ENCODE measurements at places on chromosomes 12 and 14.

DNA sequence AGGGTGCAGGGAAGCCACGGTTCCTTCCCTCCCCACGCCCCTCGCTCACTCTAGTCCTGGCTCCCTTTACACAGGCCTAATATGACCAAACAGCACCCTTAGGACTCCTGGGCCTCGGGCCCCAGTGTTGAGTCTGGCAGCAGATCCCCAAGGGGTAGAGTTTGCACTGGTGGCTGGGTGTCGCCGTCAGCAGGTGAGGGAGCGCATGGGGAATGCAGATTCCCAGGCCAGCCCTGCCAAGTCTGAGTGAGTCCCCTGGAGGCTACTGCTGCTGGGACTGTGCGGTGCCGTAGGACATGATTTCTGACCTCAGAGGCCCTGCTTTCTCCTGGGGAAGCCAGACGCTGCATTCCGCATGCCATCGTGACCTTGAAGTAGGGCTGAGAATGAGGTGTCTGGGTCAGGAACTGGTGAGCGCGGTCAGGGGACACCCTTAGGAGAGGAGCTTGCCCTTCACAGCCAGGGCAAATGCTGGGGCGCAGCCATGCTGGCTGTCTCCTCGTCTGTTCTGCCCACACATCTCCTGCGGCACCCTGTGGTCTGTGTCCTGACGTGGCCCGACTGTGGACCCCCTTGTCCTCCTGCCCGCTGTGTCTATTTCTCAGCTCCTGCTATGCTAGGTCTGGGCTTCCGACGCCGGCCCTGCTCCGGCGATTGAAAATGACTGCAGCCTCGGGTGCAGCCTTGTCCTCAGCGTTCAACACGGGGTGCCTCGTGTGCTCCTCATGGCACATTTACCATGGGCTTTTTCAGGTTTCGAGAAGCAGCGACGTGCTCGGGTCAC, 37.6 kb upstream of the PRMT8 start:
- DNase-seq, result no peak

DNA sequence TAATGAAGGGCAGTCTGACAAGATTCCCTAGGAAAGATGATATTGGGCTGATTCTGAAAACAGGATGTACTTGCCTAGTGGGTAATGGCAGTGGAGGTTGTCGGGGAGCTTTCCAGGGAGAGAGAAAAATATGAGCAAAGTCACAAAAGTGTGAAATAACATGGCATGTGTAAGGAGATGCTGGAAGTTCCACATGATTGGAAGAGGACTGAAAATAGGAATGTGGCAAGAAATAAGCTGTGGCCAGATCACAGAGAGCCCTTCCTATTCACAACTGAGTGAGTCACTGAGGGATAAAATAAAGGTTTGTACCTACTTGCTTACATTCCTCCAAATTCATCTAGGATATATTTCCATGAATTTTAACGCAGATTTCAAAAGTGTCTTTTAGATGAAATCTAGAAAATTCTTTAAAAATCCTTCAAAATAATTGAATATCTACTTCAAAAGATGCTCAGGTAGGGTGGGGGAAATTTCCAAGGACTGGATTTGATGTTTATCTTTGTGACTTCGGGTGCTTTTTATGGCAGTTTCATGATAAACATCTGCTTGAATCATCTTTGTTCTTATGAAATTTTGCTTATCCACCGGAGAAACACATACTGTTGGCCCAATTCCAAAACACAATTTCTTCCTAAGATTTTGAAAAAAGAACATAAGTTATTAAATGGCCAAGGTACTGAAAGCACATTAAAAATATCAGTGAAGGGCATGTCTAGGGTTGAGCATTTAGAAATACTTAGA, 36.3 kb upstream of the SLC2A13 start:
- DNase-seq, result no peak

DNA sequence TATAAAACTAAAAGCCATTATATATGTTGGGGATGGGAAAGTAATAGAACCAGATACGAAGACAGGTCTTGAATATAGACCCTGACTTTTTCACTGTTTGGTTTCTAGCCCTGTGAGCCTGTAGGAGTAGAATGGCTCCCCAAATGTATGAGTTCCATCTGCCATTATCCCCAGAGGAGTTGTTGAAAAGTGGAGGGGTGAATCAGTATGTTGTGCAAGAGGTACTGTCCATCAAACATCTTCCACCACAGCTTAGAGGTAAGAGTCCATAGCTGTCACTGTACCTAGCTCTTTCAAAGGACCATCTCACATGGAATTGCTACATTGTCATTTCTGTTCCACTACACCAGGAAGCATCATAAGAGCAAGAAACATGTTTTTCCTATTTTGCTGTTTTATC, 1.1 kb downstream of the NCAPD2 start:
- no peak for DNase-seq

GRCh38 chr12:54941659-54942058, 42.9 kb downstream of the TESPA1 start:
- no peak for DNase-seq

DNA sequence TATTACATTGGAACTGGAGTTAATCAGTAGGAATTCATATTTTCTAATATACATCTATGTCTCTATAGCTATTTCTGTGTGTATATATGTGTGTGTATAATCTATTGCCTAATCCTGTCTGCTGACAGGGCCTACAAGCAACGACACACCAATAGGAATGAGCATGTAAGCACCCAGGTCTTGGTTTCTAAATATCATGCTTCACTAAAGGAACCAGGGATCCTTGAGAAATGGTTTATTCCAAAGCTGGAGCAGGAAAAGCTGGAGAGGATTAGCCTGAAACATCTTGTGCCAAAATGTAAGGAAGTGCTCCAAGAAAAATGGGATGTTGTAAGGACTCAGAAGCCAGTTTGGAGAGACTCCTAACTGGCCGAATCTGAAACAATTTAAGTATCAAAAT, 29.3 kb upstream of the LGALS3 start:
- no peak for DNase-seq

DNA sequence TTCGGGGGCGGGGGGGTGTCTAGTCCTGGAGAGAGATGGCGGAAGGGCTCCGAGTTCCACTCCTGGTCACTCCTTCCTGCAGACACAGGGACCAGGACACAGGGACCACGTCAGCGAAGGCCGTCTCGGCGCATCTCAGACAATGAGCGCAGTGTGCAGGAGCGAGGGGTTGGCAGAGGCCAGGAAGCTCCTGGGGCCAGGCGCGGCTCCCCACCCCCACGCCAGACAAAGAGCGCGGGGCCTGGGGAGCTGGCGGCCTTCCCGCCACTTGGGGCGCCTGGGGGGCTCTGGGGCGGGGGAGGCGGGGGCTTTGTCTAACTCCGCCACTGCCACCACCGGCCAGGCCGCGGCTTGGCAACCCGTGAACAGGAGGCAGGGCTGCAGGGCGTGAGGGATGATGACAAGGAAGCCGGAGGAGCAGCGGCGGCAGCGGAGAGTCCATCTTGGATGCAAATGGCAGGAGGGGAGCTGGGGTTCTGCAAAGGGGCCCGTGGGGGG, 2.2 kb downstream of the CDK2AP1 start:
- DNase-seq, result no peak

DNA sequence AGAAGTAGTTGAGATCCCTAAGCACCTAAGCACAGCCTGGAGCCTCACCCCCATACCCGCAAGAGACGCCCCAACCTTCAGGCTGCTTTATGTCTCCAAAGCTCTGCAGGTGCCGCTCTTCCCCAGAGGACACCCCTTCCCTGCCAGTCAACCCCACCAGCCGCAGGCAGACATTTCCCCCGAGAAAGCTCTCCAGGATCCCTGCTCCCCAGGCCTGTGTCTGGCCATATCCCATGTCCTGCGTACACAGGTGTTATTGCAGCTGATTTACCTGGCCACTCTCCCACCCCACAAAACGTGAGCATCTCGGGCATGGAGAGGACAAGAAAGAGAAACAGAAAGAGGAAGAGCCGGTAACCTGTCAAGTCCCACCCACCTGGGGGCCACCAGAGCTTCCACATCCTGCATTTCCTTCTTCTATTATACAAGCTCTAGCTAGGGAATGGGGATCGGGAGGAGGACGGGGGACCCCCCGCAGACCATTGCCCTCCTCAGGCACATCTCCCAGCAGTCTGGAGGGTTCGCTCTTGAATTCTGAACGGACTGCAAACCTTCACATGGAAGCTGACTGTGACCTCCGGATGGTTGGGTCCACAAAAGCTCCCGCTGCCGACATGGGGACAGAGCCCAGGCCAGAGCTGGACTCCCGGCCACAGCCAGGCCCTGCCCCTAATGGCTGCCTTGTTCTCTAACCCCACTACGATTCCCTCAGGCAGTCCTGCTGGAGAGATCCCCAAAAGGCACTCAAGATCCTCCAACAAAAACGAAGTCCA, 17.6 kb downstream of the CCDC88C start:
- no peak for DNase-seq

DNA sequence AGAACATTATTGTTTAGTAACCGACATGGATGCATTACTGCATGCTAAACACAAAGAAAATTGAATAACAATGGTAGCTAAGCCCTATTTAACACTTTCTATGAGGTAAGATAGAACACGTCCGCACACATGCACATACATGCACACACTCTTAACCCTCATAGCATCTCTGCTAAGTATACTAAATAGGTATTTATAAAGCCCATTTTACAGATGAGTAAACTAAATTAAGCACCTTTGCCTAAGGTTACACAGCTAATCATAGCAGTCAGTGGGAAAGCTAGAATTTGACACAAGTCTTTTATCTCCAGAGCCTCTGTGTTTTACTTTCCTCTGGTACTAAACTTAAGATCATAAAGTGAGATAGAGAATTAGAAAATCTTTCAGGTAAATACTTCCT, 435.0 kb downstream of the EGLN3 start:
- no peak for DNase-seq

- no peak for DNase-seq
These were observed 85.6 kb downstream of the GALNT9 start for GRCh38 chr12:132243596-132244310.

- DNase-seq, result no peak
These were observed 52.2 kb upstream of the AMN start for GRCh38 chr14:102870246-102870645.

GRCh38 chr14:64745511-64746091, 41.4 kb downstream of the PLEKHG3 start:
- DNase-seq, result no peak

DNA sequence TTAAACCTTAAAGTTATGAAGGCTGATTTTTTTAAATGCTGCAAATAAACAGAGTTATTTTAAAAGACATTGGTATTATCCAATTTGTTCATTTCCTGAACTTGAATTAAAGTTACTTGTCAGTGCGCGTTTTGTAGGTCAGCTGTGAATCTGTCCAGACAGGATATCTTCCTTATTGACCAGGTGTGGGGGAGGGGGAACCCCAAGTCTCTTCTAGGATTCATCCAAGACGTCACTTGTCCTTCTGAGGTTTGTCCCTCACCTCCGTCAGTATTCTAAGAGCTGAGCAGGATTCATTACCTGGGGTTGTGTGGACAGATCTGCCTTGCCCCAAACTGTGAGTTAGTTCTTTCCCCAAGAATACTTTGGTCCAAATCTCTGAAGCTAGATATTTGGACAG, 8.8 kb upstream of the PRIMA1 start:
- DNase-seq, result no peak

GRCh38 chr12:131421509-131422186, 289.2 kb upstream of the SFSWAP start:
- DNase-seq, result no peak

GRCh38 chr12:66423266-66423665, 121.0 kb downstream of the HELB start:
- DNase-seq, result no peak

All from activated CD8-positive, alpha-beta memory T cell treated with anti-CD3 and anti-CD28 coated beads for 1 hour (primary cell).